ENCODE measurements at places on chromosomes 2 and 18.

DNA sequence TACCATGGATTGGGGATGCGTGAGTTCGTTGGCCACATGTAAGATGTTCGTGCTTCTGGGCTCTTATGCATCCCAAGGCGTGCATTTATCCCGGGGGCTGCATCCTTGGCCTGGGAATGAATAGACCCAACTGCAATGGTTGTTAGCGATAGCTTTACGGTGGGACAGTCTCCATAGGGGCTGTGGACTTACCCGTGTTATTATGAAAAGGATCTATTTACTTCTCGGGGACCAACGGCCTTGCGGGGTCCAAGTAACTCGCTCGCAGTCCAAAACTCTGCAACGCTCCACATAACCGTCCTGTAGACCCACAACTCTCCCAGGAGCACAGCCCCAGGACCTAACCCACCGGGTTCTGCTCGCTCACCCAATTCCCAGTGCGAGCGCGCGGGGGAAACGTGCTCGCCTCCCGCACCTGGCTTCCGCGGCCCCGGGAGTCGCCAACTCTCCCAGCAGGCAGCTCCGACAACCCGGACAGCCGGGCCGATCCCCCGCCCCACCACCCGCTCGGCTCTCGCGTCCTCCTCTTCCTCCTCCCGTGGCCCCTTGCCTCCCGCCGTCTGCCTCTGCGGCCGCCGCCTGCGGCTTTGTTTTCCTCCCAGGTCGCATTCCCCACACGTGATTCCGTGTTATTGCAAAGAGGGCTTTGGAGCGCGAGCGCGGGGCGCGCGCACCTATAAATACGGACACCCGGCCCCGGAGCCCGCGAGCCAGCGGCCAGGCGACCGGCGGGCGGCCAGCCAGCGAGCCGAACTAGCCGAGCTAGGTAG is at the start of gene CABLES1:
CABLES1 (plus strand) TSS at position 706 of the 770 bp plus-strand sequence. CDS start 278 bp downstream, outside the sequence.
- DNase-seq, result peak; percentile 65

DNA sequence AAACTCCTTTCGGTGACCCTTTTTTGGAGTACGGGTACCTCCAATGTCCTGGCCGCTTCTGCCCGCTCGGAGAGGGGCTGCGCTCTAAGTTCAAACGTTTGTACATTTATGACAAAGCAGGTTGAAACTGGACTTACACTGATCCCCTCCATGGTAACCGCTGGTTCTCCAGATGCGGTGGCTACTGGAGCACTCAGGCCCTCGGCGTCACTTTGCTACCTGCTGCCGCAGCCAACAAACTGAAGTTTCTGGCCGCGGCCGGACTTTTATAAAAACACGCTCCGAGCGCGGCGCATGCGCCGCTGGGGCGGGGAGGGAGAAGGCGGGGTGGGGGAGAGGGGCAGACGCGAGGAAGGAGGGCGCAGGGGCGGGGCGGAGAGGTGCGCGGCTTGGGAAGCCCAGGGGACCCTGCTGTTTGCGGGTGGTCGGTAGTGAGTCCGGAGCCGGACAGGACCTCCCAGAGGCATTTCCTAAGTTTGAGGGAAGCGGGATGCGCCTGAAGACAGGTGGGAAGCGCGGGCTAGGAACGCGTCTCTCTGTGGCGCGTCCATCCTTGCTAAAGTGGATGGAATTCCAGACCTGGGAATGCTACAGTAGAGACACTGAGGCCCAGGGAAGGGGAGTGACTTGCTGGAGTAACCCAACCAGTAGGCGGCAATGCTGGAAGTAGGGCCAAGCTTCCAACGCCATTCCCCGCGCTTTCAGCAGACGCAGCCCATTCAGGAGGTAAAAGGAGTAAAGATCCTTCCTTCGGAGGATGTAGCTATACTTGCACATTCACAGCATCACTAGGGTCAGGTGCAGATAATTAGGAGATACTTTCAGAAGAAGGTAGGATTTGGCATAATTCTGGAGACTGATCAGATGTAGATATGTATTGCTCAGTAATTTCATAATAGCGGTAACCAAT is at the start of gene CXCR4:
CXCR4 (minus strand) TSS at position 241 of the 910 bp plus-strand sequence; CDS start at position 152, 89 bp downstream.
- peak; percentile 64 for DNase-seq

DNA sequence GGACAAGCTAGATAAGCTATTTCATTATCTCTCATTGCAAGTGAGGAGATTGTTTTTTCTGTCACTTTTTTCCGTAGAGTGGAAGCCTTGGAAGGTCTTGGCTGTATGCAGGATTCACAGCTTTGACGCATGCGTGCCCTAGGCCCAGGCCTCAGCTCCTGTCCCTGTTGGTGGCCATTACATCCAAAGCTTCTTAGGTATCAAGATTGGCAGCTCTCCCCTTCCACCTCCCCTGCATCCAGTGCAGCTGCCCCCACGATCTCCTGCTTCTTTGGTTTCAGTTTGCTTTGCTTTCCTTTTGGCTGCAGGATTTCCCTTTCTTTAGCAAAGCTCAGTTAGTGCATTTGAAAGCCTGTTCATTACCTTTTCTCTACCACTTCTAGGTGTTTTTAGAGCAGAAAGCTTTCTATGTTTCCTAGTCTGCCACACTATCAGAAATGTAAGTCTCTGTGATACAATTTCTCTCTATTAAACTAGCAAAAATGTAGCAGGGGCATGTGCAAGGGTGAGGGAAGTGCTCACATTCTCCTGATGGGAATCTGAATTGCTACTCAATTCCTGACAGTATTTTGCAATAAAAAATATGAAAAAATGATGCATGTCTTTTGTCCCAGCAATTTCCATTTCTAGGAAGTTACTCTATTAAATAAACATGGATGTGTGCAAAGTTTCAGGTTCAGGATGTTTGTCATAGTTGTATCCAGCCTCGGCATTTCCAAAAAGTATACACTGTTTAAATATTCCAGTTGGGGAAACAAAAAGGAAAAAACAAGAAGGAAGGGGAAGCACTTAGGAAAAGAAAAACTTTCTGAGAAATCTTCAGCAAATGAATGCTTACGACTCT is 91.2 kb downstream of the LIPG start:
- DNase-seq, result no peak

DNA sequence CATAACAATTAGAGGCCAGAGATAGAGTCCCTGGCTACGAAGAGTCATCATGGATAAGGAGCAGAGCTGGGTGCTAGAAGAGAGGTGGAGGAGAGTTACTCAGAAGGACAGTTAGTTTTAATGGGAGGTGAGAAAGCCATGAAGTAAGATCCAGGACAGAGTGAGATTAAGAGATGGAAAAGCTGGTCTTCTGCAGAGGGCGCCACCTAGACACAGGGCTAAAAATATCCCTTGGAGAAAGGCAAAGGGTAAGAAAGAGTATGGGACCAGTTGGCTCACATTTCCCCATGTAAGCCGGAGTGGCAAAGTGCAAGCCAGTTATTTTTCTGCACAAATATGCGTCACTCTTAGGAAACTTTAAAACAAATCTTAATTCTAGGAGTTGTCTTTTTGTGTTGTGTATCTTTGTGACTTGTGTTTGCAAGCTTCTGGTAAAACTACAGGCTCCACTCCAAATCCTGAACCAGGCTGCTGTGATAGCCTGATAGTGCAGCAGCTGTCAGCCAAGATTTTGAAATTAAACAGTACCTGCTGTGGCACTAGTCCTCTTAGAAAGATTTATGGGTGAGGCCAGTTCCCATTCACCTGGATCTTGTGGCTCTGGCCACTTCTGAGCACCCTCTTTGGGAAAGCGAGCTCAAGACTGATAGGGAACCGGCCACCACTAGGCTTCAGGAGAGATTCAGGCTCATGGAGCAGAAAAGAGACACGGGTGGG is 204.2 kb downstream of the TPGS2 start:
- no peak for DNase-seq

DNA sequence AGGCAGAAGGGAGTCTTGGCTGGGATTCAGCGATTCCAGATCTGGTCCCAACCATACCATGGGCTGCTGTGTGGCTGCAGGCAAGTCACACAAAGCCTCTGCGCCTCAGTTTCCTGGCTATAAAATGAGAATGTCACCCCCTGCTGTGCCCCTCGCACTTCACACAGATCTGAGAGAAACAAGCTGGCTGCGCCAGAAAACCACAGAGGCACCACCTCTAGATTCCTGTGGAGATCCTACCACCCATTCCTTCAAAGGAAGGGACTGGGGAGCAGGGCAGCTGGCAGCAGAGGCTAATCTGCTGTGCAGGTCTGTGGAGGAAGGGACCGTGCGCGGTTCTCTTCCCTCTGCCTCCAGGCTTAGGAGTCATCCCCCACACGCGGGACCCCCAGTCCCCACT is 19.8 kb downstream of the NEURL3 start:
- no peak for DNase-seq

DNA sequence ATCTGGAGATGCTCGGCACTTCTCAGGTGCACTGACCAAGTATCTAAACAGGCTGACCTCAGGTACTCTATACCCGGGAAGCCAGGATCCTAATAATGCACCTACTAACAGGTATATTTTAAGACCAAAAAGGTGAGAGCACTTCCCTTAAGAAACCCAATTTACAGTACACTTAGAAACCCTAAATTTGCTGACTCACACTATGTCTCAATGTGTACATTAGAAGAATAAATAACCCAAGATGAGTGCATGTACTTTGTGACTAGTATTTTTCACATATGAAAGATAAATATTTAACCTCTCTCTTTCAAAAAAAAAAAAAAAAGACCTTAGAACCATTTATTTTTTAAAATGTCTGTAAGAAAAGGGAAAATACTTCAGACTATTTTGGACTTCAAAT is 118.8 kb downstream of the ZNF516 start:
- DNase-seq, result no peak

DNA sequence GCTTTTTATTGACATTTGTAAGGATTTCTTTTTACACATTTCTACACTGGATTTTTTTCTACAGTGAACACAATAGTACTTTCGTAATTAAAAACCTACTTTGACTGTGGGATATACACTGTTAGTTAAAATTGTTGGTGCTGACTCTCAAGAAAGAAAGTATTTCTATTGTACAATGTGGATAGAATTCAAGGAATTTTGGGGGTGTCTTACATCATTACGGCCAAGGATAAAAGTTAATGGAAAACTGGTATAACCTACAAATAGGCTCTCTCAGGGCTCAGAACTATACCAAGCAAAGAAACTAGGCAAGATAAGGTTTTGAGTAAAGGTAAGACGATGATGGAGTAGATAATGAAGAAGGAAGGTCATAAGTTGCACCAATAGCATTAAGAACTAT is 198.4 kb upstream of the PARD3B start:
- no peak for DNase-seq

GRCh38 chr2:18398833-18399232 is 161.6 kb downstream of the RDH14 start:
- no peak for DNase-seq

GRCh38 chr2:127913808-127914457 is 28.2 kb upstream of the AMMECR1L start:
- DNase-seq, result no peak

DNA sequence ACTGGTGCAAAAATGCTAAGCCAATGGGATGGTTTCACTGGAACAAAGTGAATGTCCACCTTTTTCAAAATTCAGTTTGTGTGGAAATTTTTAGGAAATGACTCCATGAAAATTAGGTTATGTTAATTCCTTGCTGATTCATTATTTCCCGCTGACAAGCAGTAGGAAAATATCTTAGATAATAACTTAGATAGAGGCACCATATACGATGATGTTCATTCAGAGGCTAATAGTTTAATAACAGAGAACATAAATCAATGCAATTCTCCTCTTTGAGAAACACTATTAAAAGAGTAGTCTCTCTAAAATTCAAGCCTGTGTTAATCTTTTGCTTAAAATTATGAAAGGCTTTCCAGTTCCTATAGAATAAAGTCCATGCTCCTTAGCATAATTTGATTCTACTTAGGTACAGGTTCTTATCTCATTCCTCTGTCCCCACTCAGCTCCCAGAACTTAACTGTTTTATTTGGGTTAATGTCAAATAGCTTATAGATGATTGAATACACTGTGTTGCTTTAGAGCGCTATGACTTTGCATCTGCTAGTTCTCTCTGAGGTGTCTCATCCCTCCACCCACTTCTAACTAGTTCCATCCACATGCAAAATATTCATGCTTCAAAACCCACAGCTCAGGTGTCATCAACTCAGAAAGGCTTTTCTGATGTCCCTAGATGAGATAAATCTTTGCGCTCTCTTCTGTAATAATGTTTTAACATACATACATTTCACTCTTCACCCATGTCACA is 503.6 kb downstream of the ERBB4 start:
- DNase-seq, result no peak

DNA sequence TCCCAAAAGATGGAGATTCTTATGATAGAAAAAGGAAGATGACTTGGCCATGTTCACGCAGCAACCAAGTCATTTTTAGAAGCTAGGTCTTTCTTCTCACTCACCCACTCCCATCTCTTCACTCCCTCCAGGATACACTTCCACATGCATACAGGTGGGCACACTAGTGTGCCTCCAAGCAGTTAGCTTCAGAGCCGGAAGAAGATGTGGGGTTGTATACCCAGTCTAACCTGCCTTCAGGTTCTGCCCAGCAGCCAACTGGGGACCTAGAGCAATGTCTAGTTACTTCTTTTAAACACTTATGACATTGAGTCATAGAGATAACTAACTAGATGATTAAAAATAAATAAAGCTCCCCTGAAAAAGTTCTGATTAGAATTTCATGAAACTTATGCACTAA is 21.8 kb upstream of the TANK start:
- peak; percentile 27 for DNase-seq

- no peak for DNase-seq
These were observed 63.8 kb downstream of the RTP5 start for GRCh38 chr2:241933179-241933911.

GRCh38 chr2:104849618-104850141 is 4.2 kb upstream of the POU3F3 start:
- peak; percentile 85 for DNase-seq

DNA sequence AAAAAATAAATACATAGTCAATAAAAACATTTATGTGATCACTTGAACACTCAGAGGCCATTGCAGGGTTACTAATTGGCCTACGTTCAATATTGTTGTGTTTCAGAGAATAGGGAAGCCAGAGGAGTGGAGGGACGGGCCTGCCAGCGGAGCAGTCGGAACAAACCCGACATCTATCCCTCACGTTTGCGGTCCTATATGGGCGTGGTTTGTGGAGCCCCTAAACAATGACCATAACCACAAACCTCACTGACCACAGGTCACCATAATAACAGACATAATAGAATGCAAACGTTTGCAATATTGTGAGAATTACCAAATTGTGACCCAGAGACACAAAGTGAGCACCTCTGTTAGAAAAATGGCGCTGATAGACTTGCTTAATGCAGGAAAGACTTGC is 19.5 kb upstream of the ZNF516 start:
- no peak for DNase-seq

- DNase-seq, result no peak
These were observed 129.0 kb downstream of the GPD2 start for GRCh38 chr2:156565066-156565710.

DNA sequence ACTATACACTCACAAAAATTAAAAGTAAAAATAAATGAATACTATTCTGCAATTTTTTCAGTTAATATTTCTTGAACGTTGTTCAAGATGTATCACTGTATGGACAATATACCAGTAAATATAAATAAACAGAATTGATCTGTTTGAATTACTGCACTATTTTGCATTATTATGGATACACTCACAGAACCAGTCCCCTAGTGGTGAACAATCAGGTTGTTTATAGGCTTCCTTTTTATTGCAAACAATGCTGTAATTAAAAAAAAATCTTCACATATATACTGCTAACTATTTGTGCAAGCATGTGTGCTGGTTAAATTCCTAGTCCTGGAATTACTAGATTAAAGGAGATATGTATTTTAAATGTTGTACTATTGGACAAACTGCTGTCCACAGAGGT is 306.0 kb downstream of the FBXO15 start:
- DNase-seq, result no peak

Data from Caki2 (cell line).